ENCODE measurements at places on chromosomes 7 and 10.

GRCh38 chr10:100614429-100615095, 78.8 kb downstream of the HIF1AN start:
- no peak for DNase-seq

- DNase-seq, result no peak
Measured at GRCh38 chr10:17910125-17910789, 41.5 kb upstream of the SLC39A12 start.

DNA sequence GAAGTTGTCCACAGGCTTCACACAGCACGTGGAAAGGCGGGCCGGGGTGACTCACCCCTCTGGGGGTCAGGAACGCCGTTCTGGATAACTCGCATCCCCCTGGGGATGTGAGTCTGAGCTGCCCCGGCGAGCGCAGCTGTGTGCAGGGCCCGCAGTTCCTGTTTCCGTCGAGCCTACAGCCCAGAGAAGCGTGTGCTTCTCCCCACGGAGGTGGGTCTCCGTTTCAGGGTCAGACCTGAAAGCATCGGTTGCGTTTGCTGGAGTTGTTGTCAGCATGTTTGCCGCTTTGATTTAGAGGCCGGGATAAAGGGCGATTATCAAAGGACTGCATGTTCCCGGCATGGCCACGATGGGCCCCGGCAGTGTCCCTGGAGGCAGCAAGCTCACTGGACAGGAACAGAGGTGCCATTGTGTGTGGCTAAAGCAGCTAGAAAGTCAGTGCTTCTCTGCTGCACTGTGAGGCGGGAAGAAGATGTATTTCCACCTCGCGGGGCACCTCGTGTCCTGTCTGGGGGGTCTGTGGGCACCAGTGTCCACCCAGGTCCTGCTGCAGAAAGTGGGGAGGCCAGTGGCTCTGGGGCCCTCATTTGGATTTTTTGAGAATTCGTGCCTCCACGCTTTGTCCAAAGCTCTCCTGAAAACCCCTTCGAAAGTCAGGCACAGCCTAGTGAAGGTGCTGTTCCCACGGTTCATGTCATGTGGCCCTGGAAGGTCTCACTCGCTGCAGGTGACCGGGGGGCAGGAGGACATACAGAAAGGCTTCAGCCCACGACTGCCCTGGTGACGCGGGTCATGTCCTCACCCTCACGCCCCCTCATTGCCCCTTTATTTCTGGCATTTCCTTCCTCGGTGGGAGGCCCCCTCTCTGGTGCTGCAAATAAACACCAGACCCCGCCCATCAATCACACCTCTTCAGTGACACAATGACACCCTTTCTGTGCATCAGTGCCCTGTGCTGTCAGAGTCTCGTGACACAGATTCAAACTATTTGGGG, 27.4 kb upstream of the GDI2 start:
- DNase-seq, result no peak

DNA sequence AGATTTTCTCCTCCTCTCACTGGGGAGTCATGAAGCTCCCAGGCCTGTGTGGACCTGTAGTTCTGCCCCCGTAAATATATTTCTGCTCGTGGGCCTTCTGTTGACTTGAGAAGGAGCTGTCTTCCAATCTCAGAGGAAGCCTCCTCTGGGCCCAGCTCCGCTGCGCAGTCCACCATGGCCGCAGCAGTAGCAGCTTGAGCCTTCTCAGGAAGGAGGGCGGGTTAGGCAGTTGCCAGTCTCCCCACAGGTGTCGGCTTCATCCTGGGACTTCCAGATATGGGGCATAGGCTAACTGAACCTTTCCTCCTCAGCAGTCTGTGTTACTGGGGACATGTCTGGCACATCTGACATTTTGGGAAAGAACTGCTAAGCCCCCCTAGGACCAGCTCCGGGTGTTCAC, 62.9 kb upstream of the TRIM8 start:
- DNase-seq, result no peak

DNA sequence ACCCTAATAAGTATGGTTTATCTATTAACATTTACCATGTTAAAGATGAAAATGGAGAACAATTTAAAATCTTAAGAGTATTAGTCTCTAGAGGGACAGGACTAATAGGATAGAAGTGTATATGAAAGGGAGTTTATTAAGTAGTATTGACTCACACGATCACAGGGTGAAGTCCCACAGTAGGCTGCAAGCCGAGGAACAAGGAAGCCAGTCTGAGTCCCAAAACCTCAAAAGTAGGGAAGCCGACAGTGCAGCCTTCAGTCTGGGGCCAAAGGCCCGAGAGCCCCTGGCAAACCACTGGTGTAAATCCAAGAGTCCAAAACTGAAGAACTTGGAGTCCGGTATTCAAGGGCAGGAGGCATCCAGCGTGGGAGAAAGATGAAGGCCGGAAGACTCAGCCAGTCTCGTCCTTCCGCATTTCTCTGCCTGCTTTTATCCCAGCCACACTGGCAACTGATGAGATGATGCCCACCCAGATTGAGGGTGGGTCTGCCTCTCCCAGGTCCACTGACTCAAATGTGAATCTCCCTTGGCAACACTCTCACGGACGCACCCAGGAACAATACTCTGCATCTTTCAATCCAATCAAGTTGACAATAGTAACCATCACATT, 140.8 kb upstream of the FAM20C start:
- DNase-seq, result no peak

DNA sequence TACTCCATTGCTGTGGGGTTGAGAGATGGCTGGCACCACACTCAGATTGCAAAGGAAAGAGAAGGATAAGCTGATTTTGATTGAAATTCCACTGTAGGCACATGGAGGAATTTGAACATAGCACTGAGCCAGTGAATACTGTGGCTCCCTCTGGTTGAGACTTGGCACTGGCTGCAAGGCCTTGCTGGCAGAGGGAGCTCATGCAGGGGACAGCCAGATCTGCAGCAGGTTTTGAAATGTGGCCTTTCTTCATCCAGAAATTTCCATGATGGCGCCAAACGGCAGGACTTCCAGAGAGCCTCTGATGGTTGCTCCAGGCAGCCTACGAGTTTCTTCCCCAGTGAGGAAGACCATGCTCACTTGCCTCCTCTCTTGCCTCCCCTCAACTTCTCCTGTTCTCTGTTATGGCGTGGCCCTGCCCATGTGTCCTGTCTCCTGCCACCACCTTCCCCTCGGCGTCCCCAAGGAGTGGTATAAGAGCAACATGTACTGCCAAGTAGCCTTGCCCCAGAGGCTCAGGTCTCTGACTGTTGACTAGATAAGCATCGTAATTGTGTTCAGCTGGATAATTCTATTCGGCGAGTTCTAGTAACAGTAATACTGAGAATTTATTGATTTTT, 265.6 kb downstream of the CCDC3 start:
- DNase-seq, result no peak

GRCh38 chr10:16570731-16571130, 49.1 kb upstream of the C1QL3 start:
- DNase-seq, result no peak
